Dermis blood vessel endothelial cell (primary cell): ENCODE measurements at places on chromosomes 16 and 17. TPM values are rescaled to one million over a fixed set of nuclear protein-coding genes. Genes with fewer than 3 reads are reported as not detected.

The TPSD1 gene
- not detected in 2 replicates for total RNA-seq

The KCNG4 gene
- not detected in 2 replicates for total RNA-seq

The NKD1 gene
- 0.14 TPM in 1 of 2 replicates, not detected in the other for total RNA-seq

The RUNDC3A gene
- under 0.01 TPM in 1 of 2 replicates, not detected in the other for total RNA-seq

The SPATA22 gene
- total RNA-seq: under 0.01 and 0.23 TPM in 2 replicates

The HNF1B gene
- total RNA-seq: 0.05 and 0.34 TPM in 2 replicates

The NEUROD2 gene
- total RNA-seq: not detected in 2 replicates

The SRCIN1 gene
- under 0.01 and 0.14 TPM in 2 replicates for total RNA-seq

The PIMREG gene
- total RNA-seq: 7.8 and 62.4 TPM in 2 replicates

The AANAT gene
- not detected in 2 replicates for total RNA-seq

The DNAAF8 gene
- 0.70 and 1.7 TPM in 2 replicates for total RNA-seq

The NPB gene
- 0.28 TPM in 1 of 2 replicates, not detected in the other for total RNA-seq

The CDRT15 gene
- total RNA-seq: not detected in 2 replicates
